ENCODE measurements at places on chromosomes 2 and 18.

- DNase-seq: no peak
These were observed 1.4 kb upstream of the ANXA4 start for GRCh38 chr2:69740502-69740951.

GRCh38 chr2:85732467-85733120 lies 21.2 kb upstream of the ATOH8 start:
- no peak for DNase-seq

DNA sequence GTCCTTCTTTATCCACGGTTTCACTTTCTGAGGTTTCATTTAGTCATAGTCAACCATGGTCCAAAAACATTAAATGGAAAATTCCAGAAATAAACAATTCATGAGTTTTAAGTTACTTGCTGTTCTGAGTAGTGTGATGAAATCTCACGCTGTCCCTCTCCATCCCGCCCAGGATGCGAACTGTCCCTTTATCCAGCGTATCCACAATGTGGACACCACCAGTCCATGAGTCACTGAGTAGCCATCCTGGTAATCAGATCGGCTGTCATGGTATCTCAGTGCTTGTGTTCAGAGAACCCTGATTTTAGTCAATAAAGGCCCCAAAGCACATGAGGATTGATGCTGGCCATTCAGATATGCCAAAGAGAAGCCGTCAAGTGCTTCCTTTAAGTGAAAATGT lies 3.7 kb downstream of the SP140L start:
- no peak for DNase-seq

DNA sequence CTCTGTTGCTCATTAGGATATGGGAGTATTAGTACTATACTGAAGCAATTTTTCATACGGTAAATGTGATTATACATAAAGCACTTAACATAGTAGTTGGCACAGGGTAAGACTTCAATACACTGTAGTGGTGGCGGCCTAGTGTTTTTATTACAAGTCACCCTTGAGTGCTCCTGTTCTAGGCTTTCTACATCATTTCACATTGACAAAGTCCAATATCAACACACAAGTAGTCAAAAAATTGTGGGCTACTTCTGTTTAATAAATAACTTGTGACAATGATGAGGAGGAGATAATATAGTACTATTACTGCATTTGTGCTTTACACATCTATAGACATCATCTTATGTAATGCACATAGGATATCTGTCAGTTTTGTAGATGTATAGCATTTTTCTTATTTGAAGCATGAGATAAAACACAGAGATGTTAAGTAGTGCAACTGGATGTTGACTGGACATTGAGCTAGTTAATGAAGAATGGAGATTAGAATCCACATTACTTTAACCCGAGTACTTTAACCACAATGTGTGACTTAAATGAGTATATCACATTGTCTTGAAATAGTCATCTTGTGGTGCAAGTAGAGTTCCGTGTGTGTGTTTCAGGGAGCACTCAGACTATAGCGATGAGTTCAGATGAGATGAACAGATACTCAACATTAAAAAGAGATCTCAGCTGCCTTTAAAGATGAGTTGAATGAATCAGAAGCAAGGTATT lies 134.8 kb downstream of the ZNF385B start:
- no peak for DNase-seq

DNA sequence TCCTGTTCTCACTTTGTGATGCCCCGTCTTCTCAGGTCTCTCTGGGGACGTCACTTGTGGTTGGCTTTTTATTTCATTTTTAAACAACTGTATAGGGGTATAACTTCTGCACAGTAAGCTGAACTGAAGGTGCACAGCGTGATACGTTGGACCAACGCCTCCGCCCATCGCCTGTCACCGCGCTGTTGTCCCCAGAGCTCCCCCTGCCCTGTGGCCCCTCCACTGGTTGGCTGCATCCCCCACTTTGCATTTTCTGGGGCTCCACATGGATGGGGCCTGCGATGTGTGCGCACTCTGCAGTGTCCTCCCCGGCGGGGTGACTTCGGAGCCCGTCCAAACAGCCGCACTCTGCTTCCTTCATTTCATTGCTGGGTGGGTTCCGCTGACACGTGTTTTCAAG lies 14.3 kb downstream of the GPR35 start:
- no peak for DNase-seq

GRCh38 chr18:78629426-78629825 lies 350.2 kb upstream of the SALL3 start:
- no peak for DNase-seq

DNA sequence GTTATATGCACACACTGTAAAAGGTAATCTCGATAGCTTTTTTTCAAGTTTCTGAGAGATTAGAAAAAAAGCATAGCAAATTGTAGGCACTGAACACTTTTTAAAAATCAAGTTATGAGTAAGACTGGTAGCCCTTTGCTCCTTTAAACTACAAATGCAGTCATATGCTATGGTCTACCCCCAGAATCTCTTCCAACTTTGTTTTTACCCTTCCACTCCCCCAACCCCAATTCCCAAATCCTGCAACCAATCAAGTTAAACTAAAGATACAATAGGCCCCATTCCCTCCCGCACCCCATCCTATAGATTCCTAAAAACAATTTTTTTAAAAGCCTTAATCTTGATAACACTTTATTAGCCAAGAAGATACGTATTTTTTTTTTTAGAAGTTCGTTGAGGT lies 752 bp upstream of the BAZ2B start:
- no peak for DNase-seq

GRCh38 chr18:21264651-21265050 lies 22.6 kb downstream of the GREB1L start:
- DNase-seq: no peak

GRCh38 chr18:62064361-62064760 lies 122.5 kb downstream of the PIGN start:
- no peak for DNase-seq

GRCh38 chr2:199911877-199912161 lies 726 bp downstream of the C2orf69 start:
- no peak for DNase-seq

DNA sequence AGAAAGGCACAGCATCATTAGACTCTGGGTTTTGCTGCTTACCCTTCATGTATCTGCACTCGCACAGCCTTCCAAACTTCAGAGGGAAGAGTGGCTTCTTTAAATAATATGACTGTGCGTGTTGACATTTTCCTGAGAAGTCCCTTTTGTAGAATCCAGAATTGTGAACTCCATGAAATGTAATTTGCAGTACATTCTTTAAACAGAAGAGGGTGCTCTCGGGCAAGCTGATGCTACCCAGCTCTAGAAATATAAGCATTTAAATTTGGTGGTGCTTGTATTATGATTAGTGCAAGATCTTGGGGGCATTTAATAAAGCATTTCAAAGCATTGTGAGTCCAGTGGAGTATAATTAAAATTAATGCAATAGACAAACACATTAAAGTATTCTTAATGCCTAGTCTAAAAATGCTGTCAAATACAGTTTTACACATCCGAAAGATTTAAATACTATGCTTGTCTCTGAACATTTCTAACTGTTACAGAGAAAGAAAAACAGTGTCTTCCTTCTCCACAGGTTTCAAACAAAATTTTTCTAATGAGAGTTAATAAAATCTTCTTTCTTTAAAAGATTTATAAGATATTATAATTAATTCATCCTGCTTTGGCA lies 17.3 kb upstream of the GTF2A1L start:
- no peak for DNase-seq

DNA sequence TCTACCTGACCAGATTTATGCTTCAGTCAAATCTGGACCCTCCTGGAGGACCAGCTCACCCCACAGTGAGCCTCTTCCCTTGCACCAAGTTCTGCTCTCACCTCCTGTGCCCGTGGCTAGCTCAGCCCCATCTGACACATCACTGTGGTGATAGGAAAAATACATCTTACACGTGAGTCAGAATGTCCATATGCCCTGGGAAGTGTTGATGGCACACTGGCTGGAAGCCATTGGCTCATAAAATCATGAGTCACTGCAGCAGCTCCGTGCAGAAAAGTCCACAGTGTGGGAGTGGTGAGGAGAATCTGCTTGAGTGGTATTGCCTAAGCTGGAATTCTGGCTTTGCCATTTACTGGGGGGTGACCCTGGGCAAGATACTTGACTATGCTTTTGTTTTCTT lies 42.6 kb upstream of the RAPGEF4 start:
- no peak for DNase-seq

- no peak for DNase-seq
These were observed 24.6 kb downstream of the KCNE4 start for GRCh38 chr2:223076573-223076972.

DNA sequence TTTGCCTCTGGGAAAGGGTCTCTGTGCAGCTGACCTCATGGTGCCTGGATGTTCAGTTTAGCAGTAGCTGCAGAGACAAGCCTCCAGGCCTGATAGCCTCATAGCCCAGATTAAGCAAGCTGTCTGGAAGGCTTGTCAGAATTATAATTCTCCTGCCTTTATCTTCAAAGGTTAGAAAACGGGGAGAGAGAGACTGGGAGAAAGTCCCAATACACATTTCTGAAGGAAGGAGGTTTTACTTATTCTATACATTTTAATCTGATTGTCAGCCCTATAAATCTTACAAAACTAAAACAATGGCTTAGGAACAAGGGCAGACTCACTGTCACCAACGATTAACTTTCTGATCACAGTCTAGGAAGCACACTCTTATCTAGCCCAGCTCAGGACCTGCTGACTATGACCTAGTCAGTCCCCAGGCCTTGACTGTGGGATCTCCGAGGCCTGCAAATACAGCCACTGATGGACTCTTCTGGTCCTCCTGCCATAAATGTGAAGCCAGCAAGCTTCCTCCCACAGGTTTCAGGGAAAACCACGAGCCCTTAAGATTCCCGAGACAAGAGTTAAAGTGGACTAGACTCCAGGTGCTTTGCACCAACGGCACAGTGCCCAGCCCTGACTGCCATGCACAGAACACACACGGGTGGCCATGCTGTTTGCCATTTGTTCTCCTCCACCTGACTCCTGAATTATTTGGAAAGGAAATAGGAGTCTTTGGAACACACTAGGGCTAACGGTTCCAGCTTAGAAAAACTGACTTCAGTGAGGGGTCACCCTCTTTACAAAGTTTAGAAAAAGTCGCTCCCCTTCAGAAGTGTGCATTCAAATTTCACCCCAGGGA lies 111.4 kb upstream of the SMAD7 start:
- DNase-seq: no peak

- no peak for DNase-seq
These were observed 90.4 kb downstream of the TNS1 start for GRCh38 chr2:217912098-217913024.

DNA sequence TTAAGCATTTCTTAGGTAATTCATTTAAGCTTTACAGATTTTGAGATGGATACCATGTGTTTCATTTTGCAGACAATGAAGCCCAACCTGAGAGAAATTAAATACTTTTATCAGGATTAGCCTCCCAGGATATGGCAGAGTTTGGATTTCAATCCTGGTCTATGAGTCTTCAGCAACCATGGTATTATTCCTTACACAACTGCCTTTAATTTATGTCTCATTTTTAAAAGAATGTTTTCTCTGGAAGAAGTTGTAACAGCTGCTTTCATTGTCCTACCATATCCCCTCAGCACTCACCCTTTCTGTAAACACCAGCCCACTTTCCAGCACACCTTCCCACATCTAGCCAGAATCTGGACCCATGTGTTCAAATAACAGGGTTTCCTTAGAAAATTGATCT lies 863.7 kb upstream of the VRK2 start:
- no peak for DNase-seq

GRCh38 chr2:157093666-157094065 lies 163.8 kb upstream of the GALNT5 start:
- DNase-seq: no peak

GRCh38 chr2:72028996-72029395 lies 118.7 kb downstream of the CYP26B1 start:
- DNase-seq: no peak

DNA sequence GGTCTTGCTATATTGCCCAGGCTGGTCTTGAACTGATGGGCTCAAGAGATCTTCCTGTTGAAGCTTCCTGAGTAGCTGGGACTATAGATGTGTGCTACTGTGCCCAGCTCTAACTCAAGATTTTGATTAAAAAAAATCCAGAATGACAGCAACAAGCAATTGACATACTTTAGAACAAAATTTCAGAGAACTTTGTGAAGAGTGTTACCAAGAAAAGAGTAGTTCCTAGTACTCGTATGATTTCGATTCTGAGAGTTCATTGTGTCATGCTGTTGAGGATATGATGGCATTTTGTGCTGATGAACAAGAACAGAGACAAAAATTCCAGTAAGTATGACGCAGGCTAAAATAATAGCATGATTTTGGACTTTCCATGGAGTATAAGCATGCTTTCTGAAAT lies 90.2 kb upstream of the TWSG1 start:
- no peak for DNase-seq

- no peak for DNase-seq
These were observed 38.5 kb downstream of the LPIN1 start for GRCh38 chr2:11784747-11785610.

- DNase-seq: no peak
These were observed 179.0 kb downstream of the KLHL29 start for GRCh38 chr2:23563673-23564614.

GRCh38 chr2:56234241-56234640 lies 50.5 kb downstream of the CCDC85A start:
- no peak for DNase-seq

Measured in NCI-H1048 (cell line).